ENCODE measurements at places on chromosomes 5 and 9.

GRCh38 chr9:5448016-5448415 lies 2.3 kb upstream of the CD274 start:
- DNase-seq, result no peak

DNA sequence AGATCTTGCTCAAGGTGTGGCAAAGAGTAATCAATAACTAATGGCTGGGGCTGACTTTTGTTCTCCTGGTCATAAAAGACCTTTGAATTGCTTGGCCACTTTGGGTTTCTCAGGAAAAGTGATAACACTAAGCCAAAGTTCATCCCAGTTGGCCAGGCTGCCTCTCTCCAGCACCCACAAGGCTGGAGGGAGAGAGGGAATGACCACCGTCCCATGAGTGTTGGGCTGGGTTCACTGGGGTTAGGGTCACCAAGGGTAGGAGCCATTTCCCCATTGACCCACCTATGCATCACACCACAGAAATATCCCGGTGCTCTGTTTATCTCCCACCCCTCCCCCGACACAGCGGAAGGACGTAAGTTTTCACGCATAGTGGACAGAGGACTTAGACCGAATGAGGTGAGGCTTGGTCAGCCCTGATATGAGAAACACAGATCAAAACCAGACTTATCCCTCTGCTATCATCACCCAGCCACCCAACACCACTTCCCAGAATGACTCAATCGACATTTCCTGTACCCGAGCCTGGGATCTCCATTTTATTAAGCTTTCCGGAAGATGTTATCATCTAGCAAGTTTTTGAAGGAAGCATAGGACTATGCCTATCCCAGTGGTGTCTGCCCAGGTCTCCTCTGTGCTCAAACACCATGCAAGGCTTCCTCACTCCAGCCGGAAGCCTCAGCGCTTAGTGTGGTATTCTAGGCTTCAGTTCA lies 27.0 kb upstream of the PPARGC1B start:
- DNase-seq, result no peak

DNA sequence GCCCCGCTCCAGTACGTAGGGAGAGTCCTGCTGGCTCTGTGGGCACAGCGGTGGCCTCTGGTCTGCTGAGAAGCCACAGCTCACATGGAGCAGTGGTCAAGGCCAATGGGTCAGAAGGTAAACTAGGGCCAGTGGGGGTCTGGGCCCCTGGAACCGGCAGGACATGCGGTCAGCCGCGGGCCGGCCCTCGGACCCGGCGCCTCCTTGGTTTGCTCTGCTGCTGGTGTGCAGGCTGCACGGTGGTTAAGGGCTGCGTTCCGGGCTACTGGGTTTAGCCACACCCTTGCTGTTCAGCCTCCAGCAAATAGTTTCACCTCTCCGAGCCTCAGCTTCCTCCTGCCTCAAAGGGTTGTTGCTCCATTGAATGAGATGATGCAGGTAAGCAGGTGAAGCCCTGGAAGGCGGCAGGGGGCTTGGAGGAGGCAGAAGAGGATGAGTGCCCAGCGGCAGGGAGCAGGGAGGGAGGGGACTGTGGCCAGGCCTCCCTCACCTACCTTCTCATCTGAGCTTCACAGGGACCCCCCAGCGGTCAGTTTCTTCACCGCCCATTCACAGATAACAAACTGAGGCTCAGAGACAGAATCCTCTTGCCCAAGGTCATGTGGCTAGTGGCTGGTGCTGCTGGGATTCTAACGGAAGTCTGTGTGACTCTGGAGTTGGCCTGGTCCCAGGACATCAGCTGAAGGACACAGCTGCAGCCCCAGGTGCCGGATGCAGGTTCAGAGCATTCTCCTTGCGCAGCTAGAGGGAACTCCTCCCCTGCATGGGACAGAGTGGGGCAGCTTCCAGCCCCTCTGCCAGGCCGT lies 3.7 kb upstream of the COL5A1 start:
- DNase-seq, result no peak

DNA sequence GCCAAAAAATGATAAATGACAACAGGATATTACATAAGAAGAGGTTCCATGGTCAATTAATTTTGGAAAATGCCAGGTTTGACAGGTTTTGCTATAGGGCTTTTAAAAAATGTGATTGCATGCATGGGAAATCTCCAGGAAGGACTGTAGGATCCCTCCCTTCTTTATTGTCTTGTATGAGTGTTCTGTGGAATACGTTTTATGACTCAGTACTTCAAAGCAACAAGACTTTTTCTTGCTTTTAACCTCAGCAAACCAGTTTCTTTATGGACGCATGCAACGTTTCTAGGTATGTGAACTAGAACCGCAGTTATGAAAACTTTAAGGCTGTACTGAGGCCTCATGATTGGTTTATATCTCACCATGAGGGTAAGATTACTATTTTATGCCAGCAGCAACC lies 76.6 kb upstream of the NTRK2 start:
- no peak for DNase-seq

- DNase-seq, result no peak
Observed at GRCh38 chr9:35697486-35697885, 7.8 kb upstream of the TPM2 start.

- no peak for DNase-seq
Observed at GRCh38 chr5:172600571-172600970, 40.5 kb upstream of the NEURL1B start.

DNA sequence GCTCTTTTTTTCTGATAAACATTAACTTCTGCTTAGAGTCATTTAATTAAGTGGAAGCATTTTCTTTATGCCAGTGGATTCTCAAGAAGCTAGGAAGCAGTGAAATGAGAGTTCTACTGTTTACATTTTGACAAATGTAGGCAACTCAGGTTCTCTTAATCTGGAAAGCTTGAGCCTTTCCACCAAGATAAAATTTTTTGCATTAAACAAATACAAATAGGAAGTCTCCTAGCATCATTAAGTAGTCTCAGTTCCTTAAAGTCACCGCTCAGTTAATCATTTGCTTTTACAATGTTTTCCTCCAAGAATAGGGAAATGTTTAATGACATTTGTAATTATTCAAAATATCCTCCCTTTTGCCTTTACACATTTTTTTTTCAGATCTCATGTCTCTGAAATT lies 290.4 kb upstream of the PDE4D start:
- DNase-seq, result no peak

DNA sequence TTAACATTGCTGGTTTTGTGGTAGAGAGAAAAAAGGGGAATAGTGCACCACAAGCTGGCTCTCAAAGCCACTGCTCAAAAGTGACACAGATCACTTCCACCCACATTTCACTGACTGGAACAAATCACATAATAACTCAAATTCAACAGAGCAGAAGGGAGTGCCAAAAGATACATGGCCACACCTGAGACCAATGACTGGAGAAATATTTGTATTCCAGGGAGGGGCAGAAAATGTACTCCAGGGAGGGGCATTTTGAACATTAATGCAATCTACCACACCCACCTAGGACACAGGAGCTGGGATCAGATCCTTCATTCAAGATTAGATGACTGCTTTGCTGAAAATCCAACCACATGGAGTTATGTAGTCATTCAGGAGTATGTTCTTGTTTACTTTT lies 44.8 kb upstream of the ALDOB start:
- no peak for DNase-seq
